ENCODE measurements at places on chromosomes 4 and X. TPM values are rescaled to one million over a fixed set of nuclear protein-coding genes. Genes with fewer than 3 reads are reported as not detected.

DNA sequence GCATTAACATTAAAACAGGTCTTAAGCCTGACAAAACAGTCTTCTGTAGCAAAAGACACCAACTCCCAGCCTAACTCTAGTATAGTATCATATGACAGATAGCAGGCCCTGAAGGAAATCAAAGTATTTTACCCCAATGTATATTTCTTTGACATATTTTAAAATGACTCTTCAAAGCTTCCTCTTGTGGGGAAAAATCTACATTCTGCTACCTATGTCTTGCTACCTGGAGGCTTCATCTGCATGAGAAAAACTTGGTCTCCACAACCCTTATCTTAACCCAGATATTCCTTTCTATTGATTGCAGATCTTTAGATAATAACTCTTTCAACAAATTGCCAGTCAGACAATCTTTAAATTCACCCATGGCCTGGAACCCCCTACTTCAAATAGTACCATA, 1620.4 kb downstream of the PCDH7 start:
- no peak for DNase-seq

DNA sequence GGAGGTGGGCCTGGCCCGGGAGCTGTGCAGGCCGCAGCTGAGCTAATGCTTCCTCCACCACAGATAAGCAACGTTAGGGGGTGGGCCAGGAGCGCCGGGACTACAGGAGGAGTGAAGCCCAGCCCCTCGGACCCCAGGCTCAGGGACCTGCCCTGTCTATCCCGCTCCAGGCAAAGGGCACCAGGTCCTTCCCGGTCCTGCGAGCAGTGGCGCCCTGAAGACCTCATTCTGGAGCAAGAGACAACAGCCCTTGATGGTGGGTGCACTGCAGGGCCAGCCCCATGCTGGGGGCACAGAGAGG, 730 bp upstream of the TREX2 start:
- no peak for DNase-seq

Gene DSPP
- total RNA-seq, result not detected

DNA sequence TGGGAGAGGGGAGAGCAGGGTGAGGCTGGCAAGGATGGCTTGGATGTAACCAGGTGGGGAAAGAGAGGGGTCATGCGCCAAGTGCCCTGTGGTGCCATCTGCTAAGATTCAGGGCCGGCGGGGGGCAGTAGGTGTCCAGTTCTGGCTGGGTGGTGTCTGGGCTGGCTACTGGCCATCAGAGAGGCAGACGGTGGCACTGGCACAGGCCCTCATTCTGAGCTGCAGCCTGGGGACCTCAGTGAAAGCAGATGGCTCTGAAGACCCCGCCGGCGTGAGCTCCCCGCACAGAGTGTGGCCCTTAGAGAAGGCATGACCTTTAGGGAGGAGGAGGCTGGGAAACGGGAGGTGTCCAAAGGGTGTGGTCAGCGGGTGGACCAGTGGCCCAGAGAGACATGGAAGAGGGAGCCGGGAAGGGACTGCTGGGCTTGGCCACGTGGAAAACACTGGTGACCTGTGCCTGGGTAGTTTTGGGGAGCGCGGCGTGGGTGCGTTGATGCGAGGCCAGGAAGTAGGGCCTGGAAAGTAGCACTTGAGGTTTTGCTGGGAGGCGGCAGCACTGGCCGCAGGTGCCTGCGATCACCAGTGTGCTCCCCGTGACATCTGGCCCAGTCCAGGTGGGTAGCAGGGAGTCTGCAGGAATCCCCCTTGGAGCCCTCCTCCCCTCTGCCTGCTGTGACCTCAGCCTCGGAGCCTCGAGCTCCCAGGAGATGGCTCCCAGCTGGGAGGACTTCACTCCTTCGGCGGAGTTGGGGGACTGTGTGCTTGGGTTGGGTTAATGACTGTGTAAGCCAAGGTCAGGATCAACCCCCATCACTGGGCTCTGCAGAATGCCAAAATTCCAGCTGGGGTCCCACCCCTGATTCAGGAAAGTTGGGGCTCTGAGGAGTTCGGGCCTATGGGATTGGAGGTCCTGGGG, 9.3 kb upstream of the SH3TC1 start:
- no peak for DNase-seq

DNA sequence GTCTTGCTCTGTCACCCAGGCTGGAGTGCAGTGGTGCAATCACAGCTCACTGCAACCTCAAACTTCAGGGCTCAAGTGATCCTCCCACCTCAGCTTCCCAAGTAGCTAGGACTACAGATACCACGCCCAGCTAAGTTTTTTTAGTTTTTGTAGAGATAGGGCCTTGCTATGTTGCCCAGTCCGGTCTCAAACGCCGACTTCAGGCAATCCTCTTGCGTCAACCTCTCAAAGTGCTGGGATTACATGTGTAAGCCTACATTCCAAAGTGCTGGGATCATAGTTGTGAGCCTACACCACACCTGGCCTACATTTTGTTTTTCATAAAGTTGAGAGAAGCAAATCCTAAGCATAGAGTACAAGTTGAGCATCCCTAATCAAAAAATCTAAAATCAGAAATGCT, 42.2 kb downstream of the SMARCA5 start:
- DNase-seq, result no peak

- DNase-seq, result no peak
Observed at GRCh38 chr4:89486042-89486441, 178.4 kb upstream of the GPRIN3 start.

DNA sequence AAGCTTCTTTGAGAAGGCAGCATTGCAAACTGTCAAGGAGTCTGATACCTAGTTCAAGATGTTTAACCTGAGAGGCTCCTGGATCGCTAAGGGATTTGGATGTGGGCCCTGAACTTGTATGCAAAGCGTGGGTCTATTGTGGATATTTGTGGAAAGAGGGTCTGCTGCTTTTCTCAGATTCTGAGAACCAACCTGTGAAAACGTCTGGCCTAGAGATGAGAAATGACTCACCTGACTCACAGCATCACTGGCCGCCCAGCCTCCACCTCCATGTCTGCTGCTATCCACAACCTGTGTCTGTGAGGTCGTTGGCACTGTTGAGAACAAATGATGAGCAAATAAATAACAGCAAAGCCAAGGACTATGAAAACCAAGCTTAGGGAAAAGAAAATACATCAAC, 33.3 kb upstream of the PROM1 start:
- no peak for DNase-seq

Gene LRP2BP
- total RNA-seq, result 0.64 TPM

- DNase-seq, result no peak
Observed at GRCh38 chr4:119238068-119238722, 25.7 kb downstream of the USP53 start.
